ENCODE measurements at places on chromosomes 7 and 10.

- DNase-seq, result no peak
Measured at GRCh38 chr10:124005091-124005490, 88.3 kb downstream of the CHST15 start.

DNA sequence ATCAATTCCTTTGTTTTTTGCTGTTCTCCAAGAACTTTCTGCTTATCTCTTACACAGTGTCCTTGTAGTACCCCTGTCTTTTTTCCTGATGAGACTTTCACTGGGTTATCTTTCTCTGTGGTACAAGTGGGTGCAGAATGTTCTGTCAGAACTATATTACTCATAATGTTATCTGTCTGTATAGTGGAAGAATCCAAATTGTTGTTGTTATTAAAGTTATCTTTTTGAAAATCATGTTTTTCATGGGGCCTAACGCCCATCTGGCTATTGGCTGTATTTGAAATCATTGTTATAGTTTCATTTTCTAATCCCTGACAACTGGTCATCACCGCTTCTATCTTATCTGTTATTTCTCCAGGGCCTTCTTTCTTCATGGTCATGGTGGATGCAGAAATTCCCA is 163.0 kb upstream of the CCDC6 start:
- DNase-seq, result no peak

DNA sequence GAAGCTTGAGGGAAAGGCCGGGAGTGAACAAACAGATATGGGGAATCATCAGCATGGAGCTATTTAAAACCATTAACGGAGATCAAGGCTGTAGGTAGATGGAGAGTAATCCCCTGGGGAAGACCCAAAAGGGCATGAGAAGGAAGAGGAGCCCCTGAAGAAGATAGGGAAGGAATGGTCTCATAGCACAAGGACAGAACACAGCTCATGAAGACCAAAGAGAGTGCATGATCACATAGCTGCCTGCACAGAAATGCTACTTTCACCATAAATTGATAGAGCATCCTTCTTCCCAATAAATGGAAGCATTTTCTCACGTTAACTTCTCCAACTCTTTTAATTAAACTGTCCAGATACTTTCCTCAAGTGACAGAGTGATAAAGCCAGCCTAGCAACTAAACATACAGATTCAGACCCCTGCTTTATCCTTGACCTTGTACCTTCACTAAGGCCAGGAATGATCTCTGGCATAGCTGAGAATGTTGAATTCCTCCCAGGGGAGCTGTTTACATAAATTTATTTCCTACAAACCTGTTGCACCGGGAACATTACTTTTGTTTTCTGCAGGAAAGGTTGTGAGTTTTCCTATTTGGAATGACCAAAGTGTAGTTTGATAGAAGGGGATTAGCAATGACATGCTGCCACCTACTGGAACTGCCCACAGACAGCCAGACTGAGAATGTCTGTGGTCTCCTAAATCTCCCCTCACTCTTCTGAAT is 110.8 kb upstream of the LRGUK start:
- DNase-seq, result no peak

DNA sequence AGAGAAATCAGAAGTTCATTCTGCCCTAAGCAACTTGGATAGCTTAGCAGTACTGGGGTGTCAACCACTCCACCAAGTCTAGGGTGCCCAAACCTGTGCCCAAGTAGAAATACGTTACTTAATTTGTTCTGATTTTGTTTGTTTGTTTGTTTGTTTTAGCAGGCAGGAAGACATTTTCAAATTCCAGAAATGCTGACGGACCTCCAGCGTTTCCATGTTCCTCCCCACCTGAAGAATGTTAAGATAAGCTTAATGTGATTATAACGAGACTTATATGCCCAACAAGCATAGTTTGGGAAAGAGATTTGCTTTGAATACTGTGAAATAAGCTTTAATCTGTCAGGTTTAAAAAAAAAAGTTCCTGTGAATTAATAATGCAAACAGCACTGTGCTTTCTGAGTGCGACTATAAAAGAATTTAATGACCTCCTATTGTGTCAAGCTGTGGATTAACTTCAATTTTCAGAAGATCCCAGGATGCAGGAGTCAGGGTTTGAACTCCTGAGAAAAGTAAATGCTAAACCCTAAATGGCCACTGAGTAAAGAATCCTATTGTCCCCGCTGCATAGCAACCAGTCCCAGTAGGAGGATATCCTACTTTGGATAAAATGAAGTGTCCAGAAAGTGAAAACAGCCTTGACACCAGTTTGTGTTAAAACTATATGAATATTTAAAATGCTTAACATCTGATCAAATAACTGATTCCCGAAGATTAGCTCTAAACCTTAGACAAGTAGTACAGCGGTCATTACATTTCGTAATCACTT is 56.5 kb downstream of the LYZL1 start:
- no peak for DNase-seq

DNA sequence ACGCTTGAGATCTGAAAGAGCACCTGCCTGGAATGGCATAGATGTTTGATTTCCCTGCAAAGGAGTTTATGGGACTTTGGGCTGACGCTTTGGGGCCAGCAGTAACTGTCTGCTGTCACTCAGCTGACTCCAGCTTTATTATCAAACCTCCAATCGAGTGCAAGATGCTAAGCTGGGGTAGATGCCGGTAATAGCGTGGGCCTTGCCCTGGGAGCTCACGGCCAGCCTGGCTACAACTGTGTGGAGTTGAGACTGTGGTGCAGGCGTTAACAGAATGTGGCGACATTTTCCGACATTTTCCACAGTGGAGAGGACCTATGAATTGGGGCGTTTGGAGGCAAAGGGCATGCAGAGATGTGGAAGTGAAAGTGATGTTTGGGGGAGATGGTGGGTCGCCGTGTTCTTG is 1.3 kb downstream of the CHST12 start:
- no peak for DNase-seq

- no peak for DNase-seq
Measured at GRCh38 chr10:26960308-26960707, 99.5 kb upstream of the ABI1 start.

- DNase-seq, result no peak
Measured at GRCh38 chr7:142240546-142240945, 17.3 kb downstream of the PRSS58 start.

DNA sequence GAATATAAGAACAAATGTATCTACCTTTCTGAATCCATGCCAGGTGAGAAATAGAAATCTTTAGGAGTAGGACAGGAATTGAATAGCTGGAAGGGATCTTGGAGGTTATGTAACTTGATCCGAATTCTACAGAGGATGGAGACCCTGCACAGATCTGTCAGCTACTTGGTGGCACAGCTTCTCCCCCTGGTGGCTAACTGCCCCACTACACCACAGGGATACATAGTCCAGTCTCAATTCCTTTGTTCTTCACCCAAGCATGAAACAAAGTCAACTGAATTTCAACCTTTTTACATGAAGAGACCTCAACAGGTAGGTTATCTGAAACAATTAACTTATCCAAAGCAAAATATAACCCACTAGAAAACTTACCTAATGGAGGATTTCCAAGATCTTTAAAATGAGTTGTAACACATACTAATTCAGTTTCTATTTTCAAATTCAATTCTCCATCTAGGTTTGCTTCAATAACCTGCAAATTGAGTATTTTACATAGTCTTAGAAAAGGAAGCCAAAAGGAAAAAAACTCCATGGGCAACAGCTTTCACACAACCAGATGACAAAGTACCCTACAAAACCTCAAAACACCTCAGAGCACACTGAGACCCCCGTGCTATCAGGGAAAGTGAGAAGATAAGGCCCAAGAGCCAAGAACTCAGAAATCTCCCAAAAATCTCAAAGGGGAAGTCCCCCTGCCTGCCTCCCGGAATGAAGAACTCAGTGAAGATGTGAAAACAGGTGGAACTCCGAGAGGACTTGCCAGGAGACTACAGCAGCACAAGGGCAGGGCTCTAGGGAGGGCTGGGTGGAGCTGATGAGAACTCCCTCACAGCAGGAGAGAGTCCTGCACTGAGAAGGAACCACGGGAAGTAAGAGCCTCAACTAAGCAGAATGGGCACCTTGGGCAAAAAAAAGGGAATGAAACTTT is 10.3 kb downstream of the HUS1 start:
- DNase-seq, result peak; percentile 48

DNA sequence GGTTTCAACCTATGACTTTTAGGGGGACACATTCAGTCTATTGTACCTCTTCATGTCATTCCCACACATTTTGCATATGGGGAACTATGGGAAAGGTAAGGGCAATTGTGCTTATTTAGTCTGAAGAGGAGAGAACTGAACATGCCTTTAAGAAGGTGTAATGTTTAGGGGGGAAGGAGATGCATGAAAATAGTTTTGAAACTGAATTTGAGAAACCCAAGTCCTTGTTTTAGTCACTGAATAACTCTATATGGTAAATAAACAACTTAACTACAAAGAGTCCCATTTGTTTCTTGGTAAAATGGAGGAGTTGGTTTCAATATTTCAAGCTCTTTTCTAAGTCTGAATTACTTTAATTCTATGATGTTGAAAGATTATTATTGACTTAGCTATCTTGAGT is 166.1 kb downstream of the DNAJB9 start:
- no peak for DNase-seq

GRCh38 chr10:121442086-121442935 is 155.9 kb downstream of the FGFR2 start:
- DNase-seq, result no peak

GRCh38 chr7:26440233-26441001 is 148.8 kb downstream of the SNX10 start:
- no peak for DNase-seq

GRCh38 chr10:124983321-124983720 is 41.4 kb downstream of the ZRANB1 start:
- DNase-seq, result no peak

GRCh38 chr7:50190776-50191175 is 97.7 kb upstream of the ZPBP start:
- no peak for DNase-seq

- no peak for DNase-seq
Measured at GRCh38 chr7:36312064-36312914, 77.4 kb upstream of the ANLN start.

- DNase-seq, result no peak
Measured at GRCh38 chr7:315516-316265, 25.7 kb downstream of the FOXL3 start.

GRCh38 chr10:87979847-87980246 is 116.4 kb downstream of the PTEN start:
- DNase-seq, result no peak

DNA sequence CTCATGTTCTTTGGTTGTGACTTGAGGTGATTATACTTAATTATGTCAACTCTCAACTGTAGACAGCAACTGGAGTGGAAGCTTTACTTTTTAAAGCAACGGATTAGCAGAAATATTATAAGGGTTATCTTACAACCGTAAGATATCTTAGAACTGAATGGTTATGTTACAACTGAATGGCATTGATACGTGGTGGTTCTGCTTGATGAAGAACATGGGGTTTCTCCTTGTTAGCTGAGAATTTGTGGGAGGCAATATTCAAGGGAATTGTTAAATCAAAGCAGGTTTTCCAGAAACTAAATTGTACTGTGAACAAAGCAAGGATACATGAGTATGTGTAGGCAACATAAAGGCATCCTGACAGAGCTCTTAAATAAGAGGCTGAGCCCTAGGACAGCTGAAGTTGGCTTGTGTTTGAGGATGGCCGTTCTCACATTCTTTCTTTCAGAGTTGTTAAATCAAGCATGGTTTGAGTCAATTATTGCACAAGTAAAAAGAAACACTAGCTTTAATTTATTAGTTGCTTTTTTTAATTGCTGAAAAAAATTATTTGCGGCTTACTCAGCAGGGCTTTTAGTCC is 350.0 kb downstream of the PLXDC2 start:
- DNase-seq, result no peak

DNA sequence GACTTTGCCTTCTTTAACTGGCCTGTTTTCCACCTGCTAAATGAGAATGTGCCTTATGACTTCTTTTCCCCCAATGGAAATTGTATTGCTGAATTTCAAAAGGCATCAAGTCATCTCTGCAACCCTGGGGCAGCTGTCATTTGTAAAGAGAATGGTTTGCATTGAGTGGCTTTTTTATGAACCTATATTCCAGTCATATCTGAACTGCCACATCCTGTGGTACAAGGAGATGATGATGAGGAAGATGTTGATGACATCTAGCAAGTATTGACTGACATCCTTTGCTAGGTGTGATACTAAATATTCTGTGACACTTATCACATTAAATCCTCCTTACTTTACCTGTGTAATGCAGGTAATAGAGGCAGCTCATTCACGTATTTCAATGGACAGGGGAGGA is 88.3 kb upstream of the KIAA1217 start:
- DNase-seq, result no peak

- no peak for DNase-seq
Measured at GRCh38 chr7:44081266-44081748, 1.0 kb downstream of the POLM start.

DNA sequence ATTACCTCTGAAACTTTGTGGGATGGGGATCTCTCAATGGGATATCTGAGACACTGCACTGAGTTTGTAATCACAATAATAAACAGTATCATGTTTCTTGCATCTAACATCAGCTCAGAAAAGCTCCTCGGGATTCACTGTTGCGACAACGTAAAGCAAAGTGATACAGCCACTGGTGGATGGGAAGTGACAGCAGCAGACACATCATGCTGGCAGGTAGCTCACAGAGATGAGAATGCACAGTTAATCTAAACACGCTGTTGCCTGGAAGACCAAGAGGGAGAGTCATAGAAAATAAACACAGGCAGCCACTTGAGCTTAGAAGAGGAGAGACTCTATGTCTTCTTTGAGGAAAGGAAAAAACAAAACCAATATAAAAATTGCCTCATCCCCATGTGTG is 513.8 kb downstream of the MAGI2 start:
- DNase-seq, result no peak

DNA sequence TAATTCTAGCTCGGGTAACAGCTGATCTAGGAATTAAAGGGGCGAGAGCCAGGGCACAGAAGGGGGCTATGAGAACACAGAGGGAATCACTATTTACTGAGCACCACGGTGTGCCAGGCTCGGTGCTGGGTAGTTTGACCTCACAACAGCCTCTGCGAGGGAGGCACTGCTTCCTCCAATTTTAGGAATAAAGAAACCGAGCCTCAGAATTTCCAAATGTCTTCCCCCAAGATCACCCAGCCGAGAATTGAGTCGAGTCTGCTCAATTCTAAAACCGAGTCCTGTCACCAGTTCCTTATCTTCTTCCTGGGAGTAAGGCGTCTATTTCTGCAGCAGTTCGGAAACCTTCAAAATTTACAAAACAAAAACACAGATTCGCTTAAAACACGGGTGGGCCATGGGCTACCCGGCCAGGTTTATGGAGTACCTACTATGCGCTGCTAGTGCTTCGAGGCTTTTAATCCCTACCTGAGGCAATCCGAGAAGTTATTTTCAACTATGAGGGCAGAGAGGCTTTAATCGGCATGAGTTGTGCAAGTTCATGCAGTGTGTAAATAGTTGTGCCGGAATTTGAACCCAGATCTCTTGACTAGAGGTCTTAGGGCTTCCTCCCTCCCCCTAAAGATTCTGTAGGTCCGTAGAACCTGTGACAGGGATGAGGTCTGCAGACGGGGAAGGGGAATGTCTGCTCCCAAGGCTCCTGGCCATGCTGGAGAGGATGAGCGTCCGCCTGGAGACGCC is 872 bp upstream of the HMX2 start:
- DNase-seq, result no peak

GRCh38 chr7:117157241-117158209 is 165.3 kb downstream of the WNT2 start:
- DNase-seq, result no peak

Measured in stimulated activated CD4-positive, alpha-beta T cell treated with anti-CD3 and anti-CD28 coated beads, Interleukin-1b, Interleukin-23, amount 100 ng/mL, for 48 hours (primary cell).